GM19239 (cell line): ENCODE measurements at places on chromosomes 5 and 9.

GRCh38 chr9:15724612-15725011 lies 171.8 kb downstream of the CCDC171 start:
- DNase-seq = no peak

GRCh38 chr9:26722755-26723154 lies 169.8 kb downstream of the CAAP1 start:
- no peak for DNase-seq

DNA sequence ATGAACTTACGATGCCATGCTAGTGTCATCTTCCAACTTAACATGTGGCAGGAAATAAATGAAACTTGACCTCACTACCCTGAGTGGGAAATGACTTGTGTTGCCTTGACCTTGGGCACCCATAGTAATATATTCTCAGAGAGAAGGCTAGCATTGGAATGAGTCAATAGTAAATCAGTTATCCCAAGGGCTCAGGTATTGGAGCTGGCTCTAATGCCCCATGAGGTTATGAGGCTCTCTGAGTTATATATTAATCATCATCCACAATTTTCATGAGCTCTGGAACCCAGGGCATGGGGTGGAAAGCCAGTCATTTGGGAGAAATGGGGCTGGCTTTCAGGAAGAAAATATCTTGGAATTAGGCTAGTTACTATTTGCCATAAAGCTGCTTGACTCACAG lies 42.4 kb upstream of the SMIM32 start:
- DNase-seq = no peak

DNA sequence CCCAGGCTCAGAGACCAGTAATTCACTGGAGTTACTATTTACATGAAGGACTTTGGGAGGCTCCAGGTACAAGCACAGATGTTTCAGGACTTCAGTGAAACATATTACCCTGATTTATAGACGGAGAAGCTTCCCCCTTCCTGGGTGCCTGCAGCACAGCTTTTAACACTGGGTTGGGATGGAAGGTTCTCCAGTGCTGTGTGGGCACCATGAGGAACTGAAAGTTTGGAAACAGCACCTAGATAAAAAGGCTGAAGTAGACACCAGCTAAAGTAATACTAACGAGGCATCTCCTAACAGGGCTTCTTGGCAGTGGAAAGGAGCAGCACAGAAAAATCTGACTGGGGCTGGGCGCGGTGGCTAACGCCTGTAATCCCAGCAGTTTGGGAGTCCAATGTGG lies 70.7 kb downstream of the GCNT1 start:
- no peak for DNase-seq

- no peak for DNase-seq
Measured at GRCh38 chr5:149195962-149196361, 54.7 kb downstream of the ABLIM3 start.

DNA sequence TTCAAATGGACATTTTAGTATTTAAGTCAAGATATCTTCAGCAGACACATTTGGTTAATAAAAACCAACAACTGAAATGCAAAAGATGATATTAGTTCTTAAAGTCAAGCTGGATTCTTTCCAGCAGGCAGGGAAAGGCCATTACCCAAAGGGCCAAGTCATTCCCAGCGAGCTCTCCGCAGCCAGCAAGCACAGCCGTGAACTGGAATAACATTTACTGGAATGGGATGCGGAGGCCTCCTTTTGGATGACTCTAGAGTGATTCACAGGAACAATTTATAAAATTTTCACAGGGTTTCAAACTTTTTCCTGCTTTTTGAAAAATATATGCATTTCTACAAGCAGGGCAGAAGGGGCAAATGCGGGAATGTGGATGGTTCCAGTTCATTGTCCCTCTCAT lies 76.6 kb upstream of the DAB2 start:
- no peak for DNase-seq

DNA sequence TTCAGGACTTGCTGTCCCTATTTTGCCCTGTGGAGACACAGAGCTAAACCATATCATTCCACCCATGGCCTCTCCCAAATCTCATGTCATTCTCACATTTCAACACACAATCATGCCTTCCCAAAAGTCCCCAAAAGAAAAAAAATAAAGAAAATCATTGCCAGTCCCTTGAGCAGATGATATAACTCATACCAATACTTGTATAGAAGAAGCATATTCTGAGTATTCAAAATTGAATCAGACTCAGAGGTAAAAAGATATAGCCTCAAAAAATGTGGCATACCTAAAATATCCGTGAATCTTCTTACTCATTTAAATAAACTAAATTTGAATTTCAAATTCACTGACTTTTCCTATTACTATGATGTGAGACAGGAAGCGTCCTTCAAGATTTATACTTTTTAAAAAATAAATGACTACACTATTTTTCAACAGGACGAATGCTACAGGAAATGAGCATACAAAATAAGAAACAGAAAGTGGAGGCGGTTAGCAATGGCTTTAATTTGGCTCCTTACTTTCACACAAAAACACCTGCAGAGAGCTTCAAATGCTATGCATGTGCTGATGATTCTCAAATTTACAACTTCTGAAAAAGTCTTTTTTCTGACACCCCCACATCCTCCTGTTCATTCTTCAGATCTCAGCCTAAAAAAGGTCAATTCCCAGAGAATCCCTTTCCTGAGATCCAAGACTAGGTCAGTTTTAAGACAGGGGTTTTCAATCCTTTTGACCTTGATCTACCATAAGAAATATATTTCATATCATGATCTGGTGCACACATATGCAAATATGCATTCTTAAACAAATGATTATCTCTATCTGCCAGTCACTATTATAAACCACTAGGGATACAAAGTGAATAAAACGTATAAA lies 39.6 kb upstream of the DMXL1 start:
- DNase-seq = no peak

DNA sequence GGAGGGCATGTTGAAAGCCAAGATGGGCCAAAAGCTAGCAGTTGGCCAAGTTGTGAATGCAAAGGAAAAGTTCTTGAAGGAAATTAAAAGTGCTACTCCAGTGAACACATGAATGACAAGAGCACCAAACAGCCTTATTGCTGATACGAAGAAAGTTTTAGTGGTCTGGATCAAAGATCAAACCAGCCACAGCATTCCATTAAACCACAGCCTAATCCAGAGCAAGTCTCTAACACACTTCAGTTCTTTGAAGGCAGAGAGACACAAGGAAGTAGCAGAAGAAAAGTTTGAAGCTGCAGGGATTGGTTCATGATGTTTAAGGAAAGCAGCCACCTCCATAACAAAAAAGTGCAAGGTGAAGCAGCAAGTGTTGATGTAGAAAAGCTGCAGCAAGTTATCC lies 71.6 kb downstream of the ERCC6L2 start:
- no peak for DNase-seq

- DNase-seq = no peak
Measured at GRCh38 chr5:131169810-131170539, 769 bp upstream of the LYRM7 start.

DNA sequence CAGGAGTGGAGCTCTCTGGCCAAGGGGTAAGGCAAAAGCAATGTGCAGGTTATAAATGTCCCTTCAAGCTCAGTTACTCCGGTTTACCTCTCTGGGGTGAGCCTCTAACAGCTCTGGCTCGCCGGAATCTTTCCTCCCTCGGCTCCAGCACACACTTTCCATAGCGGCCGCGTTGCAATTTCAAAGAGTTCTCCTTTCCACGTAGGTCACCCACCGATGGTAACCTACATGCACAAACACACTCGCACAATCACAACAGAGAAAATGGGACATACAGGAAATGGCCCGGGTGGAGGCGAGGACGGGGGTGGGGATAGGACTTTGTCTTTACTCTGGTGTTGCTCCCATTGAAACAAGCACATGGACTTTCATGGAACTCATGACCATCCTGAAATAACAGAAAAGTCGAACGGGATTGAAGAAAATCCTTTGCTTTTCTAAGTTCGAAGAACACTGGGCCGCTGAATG lies 1.2 kb downstream of the LHFPL2 start:
- no peak for DNase-seq

GRCh38 chr5:50623666-50624065 lies 42.8 kb upstream of the PARP8 start:
- DNase-seq = no peak

DNA sequence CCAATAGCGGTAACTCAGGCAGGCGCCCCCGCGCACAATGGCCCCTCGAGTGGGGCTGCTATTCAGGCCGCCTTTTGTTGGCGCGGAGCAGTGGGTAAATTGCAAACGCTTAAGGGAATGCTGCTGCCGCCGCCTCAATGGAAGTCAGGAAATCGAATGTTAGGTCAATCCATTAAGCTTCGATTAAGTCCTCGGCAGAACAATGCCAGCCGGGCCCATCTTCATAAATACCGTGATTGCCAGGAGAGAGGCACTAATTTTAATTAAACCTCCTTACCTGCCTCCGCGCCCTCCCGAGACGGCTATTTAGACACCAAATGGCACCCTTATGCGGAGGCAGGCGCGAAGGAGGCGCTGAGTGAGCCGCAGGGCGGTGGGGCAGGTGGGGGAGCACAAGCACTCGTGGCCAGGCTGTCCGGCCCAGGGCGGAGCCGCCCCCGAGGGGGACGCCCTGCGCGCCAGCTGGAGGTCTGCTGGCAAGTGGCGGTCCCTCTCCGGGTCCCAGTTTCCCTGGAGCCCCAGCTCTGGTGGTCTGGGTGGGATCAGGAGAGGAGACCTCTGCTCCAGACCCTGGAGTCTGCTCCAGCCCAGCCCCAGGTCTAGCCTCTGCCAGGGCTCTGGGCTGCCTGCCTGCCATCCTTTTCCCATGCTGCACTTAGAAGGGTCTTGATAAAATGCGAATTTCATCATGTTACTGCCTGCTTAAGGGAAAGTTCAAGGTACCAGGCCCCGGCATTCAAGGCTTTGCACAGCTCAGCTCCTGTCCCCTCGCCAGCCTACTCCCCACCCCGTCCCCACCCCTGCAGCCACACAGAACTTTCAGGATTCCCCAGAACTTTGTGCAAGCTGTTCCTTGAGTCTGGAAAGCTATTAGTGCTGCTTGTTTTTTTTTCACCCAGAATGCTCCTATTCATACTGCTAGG lies 19.7 kb downstream of the NR5A1 start:
- DNase-seq = no peak

- DNase-seq = no peak
Measured at GRCh38 chr5:5638211-5638610, 215.7 kb downstream of the ICE1 start.

DNA sequence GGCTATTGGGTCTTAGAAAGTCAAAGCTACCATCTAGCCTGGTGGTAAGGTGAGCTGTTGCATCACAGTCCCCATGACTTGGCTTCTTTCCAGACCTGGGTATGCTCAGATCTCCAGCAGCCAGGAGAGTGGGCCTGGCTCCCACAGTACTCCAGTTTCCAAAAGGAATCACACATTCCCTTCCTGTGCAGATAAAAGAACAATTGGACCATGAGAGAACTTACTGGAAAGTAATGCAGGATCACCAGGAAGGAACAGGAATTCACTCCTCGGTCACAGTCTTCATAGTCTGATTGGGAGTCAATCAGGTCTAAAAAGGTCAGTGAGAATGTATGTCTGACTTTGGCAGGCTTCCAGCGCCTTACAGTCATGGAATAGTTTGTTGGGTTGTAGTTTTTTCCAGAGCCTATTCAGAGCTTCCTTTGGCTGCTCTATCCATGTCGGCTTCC lies 47.8 kb upstream of the CD180 start:
- no peak for DNase-seq

DNA sequence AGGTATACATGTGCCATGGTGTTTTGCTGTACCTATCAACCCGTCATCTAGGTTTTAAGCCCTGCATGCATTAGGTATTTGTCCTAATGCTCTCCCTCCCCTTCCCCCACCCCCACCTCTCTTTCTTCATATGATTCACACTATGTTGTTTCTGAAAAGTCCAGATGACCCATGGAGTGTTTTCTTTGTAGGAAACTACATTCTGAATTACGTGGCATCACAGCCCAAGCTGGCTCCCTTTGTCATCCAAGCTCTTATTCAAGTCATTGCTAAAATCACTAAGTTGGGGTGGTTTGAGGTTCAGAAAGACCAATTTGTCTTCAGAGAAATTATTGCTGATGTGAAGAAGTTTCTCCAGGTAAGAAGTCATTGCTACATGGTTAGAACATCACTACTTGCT lies 30.4 kb downstream of the RANBP17 start:
- DNase-seq = no peak

DNA sequence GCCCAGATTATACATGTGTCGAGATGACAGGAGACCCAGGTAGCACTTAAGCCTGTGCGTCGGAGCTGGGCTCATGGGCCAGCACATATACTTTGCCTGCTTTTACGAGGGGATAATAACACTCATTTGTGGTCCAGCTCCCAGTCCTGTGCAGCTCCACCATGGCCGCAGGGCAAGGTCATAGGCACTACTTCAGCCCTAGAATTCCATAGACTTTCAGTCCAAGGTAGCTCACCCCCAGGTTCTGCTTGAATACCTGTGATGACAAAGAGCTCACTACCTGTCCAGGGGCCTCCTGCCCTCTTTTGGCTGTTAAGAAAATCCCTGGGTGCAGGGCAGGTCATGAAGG lies 1.7 kb downstream of the CORO2A start:
- no peak for DNase-seq

DNA sequence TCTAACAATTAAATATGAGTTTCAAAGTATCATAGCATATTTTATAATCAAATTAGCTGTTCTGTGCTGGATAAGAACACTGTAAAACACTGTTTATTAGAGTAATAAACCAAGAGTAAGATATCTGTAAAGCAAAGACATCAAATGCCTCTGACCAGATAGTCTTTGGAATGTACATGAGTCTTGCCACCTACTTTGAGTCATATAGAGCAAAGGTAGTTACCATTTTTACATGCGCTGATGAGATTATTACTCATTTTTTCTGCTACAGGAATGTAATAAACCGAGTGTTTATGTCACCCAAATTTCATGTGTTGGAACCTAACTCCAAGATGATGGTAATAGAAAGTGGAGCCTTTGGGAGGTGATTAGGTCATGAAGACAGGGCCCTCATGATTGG lies 654.5 kb downstream of the CETN3 start:
- no peak for DNase-seq

DNA sequence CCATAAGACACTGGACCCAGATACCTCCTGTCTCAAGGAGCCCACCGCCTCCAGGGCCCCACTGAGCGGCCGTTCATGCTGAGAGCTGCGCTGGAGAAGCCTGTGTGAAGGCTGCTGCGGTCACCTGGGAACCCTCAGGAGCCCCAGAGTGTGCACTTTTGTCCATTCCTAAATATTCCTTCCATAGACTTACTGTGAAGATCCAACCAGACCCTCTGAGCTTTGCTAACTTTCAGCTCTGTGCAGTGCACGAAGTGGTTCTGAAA lies 119.5 kb downstream of the COL23A1 start:
- no peak for DNase-seq

DNA sequence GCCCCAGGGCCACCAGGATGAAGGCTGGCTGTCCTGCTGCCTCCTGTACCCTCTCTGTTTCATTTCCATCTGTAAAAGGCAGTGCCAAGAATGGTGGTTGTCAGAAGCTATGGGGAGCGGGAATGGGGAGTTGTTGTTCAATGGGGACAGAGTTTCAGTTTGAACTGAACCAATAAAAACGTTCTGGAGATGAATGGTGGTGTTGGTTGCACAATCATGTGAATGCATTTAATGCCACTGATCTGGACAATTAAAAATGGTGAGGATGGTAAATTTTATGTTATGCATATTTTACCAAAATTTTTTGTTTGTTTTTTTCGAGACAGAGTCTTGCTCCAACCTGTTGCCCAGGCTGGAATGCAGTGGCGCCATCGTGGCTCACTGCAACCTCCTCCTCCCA lies 58.1 kb downstream of the PTPDC1 start:
- no peak for DNase-seq

GRCh38 chr5:40041452-40041851 lies 616.7 kb upstream of the DAB2 start:
- no peak for DNase-seq
